Right lobe of liver (tissue), 6 donors: ENCODE measurements at places on chromosomes 12 and 14. TPM values are rescaled to one million over a fixed set of nuclear protein-coding genes. Genes with fewer than 3 reads are reported as not detected.

GRCh38 chr12:40832668-40833067 is 140.4 kb downstream of the CNTN1 start:
- H3K27ac ChIP-seq = no peak overlapping the region
- H3K36me3 ChIP-seq = no peaks in the 10 kb centered on the region
- no peaks in the 10 kb centered on the region for H3K27me3 ChIP-seq
- no peaks in the 10 kb centered on the region for H3K4me1 ChIP-seq

DNA sequence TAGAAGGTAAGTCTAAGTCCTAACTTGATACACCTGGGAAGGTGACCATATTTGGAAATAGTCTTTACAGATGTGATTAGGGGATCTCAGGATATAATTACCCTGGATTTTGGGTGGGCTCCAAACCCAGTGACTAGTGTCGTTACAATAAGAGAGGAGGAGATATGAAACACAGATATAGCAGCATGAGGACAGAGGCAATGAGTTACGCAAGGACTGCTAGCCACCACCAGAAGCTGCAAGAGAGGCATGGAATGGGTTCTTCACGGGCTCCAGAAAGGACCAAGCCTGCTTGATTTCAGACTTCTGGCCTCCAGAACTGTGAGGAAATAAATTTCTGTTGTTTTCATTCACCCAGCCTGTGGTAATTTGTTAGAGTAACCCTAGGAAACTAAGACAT is 28.6 kb downstream of the FGFR1OP2 start:
- no peak overlapping the region for H3K4me3 ChIP-seq
- DNase-seq = no peak
- no peaks in the 10 kb centered on the region for H3K27me3 ChIP-seq
- H3K4me1 ChIP-seq = no peaks in the 10 kb centered on the region
- H3K27ac ChIP-seq = no peak overlapping the region

- peak overlapping the region; percentile 84 for H3K4me3 ChIP-seq
- peaks cover 5% of the 10 kb centered on the region for H3K36me3 ChIP-seq
- H3K27ac ChIP-seq = peak overlapping the region; percentile 98
- peak; percentile 63 for DNase-seq
Observed at GRCh38 chr12:12717586-12718380, 615 bp downstream of the CDKN1B start.

- no peak overlapping the region for H3K4me3 ChIP-seq
- no peaks in the 10 kb centered on the region for H3K27me3 ChIP-seq
- H3K27ac ChIP-seq = no peak overlapping the region
Observed at GRCh38 chr12:34288963-34289345, 266.7 kb downstream of the ALG10 start.

The OR6C2 gene
- total RNA-seq = not detected
